ENCODE measurements at places on chromosomes 13 and 19.

DNA sequence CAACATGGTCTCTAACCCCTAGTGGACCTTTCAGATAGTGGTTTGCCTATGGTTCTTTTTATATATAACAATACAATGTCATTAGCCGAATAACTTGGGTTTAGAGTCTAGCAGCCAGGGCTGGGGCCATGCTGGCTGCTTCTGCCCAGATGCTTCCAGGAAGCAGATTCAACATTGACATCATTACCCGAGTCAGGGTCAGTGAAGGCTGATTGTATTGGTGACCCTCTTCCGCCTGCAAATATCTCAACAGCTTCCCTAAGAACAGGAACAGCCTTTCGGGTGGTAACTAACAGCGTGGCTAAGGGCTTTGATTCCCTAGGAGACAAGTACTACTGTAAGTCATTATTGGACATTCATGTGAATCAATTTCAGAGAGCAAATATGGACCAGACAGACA, 476.4 kb downstream of the UQCRFS1 start:
- no peak for DNase-seq

- DNase-seq, result no peak
Observed at GRCh38 chr13:27622102-27622820, 569 bp downstream of the POLR1D start.

DNA sequence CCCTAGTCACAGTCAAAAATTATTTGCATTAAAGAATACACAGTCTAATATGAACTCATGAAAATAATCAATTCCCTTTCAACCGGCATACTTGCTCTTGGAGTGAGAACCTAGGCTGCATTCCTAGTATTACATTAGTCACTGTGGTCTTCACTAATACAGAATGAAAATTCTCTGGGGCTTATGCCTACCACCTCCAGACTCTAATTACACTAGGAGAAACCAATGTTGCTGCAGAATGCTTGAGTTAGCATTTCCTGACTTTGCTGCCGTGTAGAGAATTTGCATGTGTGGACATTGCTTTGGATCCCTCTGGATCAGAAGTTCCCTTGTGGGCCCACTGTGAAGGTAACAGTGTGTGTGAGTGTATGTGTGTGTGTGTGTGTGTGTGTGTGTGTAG, 87.8 kb downstream of the CCNA1 start:
- no peak for DNase-seq

DNA sequence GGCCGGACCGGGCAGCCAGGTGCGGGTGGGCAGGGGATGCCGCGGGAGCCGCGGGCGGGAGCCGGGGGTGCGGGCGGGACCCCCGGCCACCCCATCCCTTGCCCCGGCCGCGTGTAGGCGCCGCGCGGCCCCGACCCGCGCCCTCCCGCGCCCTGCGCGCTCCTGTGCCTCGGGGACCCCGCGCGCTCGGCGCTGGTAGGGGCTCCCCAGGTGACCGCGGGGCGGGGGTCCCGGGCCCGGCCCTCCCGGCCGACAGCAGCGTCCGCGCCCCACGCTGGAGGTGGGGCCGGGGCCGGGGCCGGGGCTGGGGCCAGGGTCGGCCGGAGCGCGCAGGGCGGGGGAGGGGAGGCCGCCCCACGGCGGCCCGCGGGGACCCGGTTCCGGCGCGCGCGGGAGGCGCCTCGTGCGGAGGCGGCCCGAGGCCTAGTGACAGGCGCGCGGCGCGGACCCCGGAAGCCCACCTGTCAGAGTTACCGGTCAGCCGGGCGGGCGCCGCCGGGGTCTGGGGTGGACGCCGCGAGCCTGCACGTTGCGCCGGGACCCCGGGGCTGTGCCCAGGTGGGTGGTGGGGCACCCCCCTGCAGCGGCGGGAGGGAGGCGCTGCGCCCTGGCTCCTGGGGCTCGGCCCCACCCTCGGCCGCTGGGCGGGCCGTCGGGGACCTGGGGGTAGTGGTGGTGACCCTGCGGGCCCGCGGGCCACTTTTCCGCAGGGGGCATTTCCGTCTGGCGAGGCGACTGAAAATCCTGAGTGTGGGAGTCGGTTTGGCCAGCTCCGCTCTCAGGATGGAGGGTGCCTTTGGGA, 518 bp downstream of the TFDP1 start:
- DNase-seq, result no peak

DNA sequence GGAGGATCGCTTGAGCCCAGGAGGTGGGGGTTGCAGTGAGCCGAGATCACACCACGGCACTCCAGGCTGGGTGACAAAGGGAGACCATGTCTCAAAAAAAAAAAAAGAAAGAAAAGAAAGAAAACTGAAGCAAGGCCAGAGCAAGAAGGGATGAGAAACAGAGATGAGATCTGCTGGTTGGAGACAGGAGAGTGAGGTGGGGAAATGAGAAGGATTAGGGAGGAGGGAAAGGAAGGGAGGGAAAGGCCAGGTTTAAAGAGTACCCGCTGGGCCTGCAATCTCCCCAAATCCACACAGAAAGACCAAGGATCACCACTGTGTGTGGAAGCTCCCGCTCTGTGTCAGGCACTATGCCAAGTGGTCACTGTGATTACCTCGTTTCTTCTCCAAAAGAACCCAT, 16.3 kb upstream of the LYPD3 start:
- DNase-seq, result no peak

Data from T-helper 9 cell (primary cell).